Fibroblast of skin of right quadriceps (primary cell): ENCODE measurements at places on chromosomes 5 and 9.

GRCh38 chr9:8815931-8816330 lies 1016.4 kb upstream of the DMAC1 start:
- DNase-seq: no peak

DNA sequence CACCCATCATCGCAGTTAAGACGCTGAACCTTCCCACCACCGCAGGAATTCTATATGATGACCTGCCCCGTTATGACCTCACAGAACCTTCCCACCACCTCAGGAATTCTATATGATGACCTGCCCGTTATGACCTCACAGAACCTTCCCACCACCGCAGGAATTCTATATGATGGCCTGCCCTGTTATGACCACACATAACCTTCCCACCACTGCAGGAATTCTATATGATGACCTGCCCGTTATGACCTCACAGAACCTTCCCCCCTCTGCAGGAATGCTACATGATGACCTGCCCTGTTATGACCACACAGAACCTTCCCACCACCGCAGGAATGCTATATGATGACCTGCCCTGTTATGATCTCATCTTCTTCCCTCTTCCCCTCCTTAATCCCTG lies 64.3 kb downstream of the IRX1 start:
- peak; percentile 48 for DNase-seq

GRCh38 chr9:34124099-34124498 lies 2.4 kb downstream of the DCAF12 start:
- no peak for DNase-seq

DNA sequence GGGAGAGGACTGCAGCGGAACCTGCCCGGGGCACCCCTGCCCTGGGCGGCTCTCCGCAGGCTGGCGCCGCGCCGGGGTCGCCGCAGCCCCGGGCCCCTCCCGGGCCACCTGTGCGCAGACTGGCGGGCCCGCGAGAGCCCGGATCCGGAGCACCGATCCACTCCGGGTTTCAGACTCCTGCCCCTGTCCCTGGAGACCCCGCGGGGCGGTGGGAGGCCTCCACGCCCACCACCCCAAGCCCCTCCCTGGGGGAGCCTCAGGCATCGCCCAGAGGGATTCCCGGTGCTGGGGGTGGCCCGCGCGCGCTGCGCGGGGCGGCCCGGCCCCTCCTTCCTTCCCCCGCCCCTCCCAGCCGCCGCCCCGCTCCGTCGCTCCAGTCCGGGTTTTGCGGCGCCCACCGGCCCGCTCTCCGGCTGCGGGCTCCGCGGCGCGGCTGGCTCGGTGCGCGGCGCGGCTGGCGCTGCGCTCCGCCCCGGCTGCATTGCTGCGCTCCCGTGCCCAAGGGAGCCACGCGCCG lies at the start of gene UNC5A:
TSS of gene UNC5A (plus strand) at position 479 of the 517 bp plus-strand sequence. CDS start 192 bp downstream, outside the sequence.
- peak; percentile 60 for DNase-seq

- no peak for DNase-seq
Observed at GRCh38 chr5:76385540-76385939, 17.5 kb upstream of the IQGAP2 start.

- no peak for DNase-seq
Observed at GRCh38 chr5:144273232-144274027, 102.8 kb downstream of the KCTD16 start.

DNA sequence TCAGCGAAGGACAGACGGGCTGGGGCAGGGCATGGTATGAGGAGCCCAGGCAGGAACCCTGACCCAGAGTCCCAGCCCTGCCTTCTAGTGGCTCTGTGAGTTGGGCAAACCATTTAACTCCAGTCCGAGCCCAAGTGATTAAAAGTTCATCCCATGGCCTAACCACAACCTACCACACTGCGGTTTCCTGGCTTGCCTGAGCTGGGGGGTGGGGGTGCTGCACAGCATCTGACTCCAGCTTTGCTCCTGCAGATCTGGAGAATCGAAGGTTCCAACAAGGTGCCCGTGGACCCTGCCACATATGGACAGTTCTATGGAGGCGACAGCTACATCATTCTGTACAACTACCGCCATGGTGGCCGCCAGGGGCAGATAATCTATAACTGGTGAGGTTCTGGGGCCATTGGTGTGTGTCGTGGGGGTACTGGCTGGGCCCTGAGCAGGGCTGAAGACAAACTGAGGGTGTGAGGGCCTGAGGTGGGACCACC lies 49.0 kb downstream of the STOM start:
- no peak for DNase-seq

GRCh38 chr9:25850803-25851202 lies 172.6 kb upstream of the TUSC1 start:
- no peak for DNase-seq

GRCh38 chr9:15077946-15078729 lies 167.9 kb upstream of the FREM1 start:
- no peak for DNase-seq

DNA sequence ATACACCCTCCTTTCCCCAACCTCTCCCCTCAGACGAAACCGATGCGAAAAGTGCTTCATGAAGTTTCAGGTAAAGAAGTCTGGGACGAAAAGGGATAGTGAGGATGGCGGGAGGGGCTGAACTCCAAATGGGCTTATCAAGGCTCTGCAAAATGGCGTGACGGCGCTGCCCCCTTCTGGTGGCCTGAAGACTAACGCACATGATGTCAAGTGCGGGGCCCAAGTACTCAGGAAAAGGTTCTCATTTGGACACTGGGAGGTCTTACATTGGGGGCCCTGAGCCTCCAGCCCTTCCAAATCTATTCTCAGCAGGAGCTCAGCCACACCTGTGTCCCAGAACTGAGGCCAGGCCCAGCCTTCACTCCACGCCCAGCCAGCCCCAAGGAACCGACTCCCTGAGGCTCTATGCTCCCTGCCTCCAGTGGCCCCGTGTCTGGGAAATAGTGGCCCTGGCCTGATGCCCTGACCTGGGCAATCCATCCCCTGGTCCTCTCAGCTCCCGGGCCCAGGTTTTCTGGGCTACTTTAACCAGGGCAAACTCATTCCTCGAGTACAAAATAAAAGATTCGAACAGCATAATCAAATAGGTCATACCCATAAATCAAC lies 119.9 kb downstream of the KCNIP1 start:
- DNase-seq: peak; percentile 29

DNA sequence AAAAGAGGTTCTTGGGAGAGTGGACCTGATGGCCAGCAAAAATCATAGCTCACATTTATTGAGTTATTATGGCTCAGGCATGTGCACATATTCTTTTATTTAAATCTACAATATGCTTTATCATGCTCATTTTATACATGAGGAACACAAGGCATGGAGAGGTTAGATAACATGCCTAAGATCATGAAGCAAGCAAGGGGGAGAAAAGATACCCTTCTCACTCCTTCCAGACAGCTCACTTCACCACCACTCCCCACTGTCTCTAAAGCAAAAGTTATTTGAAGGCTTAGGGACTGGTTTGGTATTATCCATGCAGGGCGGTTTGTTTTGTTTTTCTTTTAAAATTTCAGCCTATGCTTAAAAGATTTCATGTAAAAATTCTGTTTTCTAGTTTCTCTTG lies 59.0 kb upstream of the PDE8B start:
- DNase-seq: no peak

GRCh38 chr9:116269250-116269649 lies 115.7 kb downstream of the PAPPA start:
- DNase-seq: peak; percentile 70

GRCh38 chr9:124272118-124272517 lies 14.4 kb downstream of the NEK6 start:
- no peak for DNase-seq

- DNase-seq: no peak
Observed at GRCh38 chr5:172841256-172841655, 7.2 kb downstream of the ERGIC1 start.

- no peak for DNase-seq
Observed at GRCh38 chr5:501105-501830, 23.0 kb downstream of the SLC9A3 start.

- no peak for DNase-seq
Observed at GRCh38 chr9:28471261-28471660, 898.0 kb upstream of the C9orf72 start.

- peak; percentile 28 for DNase-seq
Observed at GRCh38 chr9:110846215-110846614, 177.6 kb downstream of the MUSK start.

GRCh38 chr5:160694896-160695295 lies 157.1 kb downstream of the ATP10B start:
- no peak for DNase-seq

DNA sequence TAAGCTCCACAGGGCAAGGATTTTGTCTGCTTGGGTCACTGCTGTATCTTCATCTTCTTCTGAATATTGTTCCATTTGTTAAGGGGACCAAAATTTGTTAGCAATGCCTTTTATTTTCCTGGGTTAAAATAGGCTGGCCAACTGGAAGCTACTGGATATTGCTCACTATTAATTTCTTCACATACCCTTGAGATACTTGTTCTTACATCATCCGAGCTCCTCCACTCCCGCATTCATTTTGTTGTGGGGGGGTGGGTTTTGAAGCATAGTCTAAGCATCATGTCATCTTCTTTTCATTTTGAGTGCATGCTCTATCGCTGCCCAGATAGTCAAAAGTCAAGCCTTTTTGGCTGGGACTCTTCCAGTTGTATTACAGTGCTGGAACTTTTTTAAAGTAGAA lies 42.5 kb upstream of the PIK3R1 start:
- DNase-seq: peak; percentile 10

GRCh38 chr9:134055981-134056461 lies 11.8 kb downstream of the BRD3 start:
- DNase-seq: peak; percentile 11
